Stimulated activated CD8-positive, alpha-beta memory T cell treated with anti-CD3 and anti-CD28 coated beads, Interleukin-7, amount 100 ng/mL, for 1 hour (primary cell): ENCODE measurements at places on chromosomes 5 and 9.

GRCh38 chr5:88663793-88664216, 219.2 kb downstream of the MEF2C start:
- DNase-seq, result no peak

DNA sequence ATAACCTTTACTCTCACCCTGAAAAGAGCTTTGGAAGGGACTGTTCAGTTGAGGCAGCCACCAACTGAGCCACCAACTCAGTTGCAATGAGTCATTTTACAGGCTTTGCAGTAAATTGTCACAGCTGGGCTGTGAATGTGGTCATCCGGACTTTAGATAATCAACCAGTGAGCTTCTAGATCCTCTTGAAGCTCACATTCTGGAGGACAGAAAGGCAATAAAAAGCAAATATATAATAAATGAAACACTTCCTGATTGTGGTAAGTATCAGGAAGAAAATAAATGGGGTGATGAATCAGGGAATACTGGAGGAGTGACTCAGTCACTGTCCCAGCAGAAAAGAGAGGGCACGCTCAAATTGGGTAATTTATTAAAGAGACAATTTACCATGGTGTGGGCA, 13.2 kb upstream of the C5orf58 start:
- DNase-seq, result no peak

- no peak for DNase-seq
These were observed 136.6 kb upstream of the COL5A1 start for GRCh38 chr9:134505032-134505431.

GRCh38 chr5:8756498-8757084, 789.3 kb downstream of the SEMA5A start:
- no peak for DNase-seq

- no peak for DNase-seq
These were observed 41.4 kb downstream of the TLE4 start for GRCh38 chr9:79613145-79613544.

GRCh38 chr9:121797081-121797480, 145.6 kb downstream of the DAB2IP start:
- DNase-seq, result no peak

GRCh38 chr5:3392306-3392939, 203.2 kb upstream of the IRX1 start:
- no peak for DNase-seq

DNA sequence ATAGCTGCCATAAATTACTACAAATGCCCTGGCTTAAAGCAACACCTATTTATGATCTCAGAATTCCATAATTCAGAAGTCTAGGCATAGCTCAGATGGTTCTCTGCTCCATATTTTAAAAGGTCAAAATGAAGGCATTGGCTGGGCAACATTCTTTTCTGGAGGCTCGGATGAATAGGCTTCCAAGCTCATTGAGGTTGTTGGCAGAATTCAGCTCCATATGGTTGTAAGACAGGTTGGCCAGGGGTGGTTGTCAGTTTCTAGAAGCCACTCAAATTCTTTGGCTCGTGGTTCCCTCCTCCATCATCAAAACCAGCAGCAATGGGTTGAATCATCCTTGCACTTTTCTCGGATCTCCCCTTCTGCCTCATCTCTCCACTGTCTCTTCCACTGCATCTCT, 49.4 kb downstream of the TGFBR1 start:
- no peak for DNase-seq

DNA sequence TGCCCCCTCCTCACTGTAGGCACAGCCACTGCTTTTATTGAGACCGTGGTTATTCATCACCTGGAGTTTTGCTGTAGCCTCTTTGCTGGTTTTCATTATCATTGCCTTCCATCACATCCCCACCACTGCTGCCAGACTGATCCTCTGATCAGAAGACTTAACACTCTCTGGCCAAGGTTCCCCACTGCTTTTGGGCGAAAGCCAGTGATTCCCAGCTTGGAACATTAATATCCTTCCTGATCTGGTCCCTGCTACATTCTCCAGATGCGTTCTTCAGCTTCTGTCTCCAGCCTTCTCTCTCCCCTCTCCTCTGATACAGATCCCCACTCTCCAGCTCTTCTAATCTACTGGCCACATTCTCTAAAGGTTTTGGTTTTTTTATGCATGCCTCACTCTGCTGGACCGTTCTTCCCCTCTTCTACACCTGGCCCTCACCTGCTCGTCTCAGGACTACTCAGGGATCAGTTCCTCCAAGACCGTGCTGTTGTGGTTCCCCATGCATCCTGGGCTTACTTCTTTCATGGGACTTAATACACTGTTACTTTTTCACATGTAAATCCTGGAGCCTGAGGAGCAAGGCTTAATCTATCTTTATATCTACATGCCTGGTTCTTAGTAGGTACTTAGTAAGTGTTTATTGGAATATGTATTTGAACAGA, 115.0 kb downstream of the PRKACG start:
- DNase-seq, result no peak

DNA sequence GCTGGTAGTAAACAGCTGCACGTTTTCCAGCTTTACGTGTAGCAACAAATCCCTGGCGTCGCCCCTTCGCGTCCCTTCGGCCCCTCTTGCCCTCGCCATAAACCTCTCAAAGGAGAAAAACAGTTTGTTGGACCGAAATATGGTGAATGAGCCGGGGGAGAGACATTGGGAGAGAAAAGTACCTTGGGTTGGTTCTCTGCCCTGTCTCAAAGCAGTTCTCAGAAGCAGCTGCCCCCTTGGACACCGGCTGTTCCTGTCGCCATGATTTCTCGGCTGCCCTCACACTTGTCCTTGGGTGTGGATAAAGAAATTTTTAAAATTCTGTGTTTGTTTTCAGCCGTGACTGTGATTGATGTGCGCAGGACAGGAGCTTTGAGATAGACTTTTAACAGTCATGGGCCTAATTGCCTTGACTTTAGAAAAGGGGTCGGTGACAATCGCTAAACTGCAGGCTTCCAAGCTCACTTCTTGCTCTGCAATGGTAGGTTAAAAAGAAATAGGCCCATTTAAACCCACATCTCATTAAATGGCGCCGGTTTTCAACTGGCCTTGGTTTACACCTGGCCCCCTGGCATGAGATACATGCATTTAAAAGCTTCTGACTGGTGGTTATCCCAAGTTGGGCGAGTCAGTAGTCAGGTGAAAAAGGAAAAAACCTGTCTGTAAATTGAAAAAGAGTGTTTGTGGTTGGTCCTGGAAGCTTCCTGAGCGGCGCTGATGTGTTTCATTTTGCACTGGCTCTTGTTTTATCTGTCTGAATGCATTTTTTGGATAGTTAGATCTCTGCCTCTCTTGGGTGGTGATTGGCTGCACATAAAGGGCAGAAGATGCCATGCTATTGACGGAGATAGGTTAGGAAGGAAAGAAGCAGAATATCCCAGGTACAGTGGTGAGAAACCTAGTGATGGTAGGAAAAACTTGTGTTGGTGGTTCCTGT, 983 bp downstream of the RCL1 start:
- DNase-seq, result no peak

GRCh38 chr9:24095246-24095645, 269.2 kb upstream of the ELAVL2 start:
- no peak for DNase-seq

GRCh38 chr5:32690153-32690552, 21.0 kb upstream of the NPR3 start:
- no peak for DNase-seq

DNA sequence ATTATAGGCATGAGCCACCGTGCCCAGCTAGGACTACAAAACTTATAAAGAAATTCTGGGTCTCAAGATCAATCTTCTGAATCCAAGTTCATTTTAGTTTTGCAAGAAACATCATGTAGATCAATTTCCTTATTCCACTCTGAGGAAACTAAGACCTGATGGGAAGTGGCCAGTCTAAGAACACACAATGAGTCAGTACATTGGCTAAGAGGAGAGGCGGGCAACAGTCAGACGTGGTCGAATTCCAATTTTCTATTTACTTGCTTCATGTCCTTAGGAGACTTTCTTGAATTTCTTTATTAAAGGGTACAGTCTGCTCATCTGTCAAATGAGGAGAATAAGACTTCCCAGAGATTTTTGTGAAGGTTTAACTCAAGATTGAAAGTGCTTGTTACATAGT, 432.1 kb upstream of the BRINP1 start:
- DNase-seq, result no peak

DNA sequence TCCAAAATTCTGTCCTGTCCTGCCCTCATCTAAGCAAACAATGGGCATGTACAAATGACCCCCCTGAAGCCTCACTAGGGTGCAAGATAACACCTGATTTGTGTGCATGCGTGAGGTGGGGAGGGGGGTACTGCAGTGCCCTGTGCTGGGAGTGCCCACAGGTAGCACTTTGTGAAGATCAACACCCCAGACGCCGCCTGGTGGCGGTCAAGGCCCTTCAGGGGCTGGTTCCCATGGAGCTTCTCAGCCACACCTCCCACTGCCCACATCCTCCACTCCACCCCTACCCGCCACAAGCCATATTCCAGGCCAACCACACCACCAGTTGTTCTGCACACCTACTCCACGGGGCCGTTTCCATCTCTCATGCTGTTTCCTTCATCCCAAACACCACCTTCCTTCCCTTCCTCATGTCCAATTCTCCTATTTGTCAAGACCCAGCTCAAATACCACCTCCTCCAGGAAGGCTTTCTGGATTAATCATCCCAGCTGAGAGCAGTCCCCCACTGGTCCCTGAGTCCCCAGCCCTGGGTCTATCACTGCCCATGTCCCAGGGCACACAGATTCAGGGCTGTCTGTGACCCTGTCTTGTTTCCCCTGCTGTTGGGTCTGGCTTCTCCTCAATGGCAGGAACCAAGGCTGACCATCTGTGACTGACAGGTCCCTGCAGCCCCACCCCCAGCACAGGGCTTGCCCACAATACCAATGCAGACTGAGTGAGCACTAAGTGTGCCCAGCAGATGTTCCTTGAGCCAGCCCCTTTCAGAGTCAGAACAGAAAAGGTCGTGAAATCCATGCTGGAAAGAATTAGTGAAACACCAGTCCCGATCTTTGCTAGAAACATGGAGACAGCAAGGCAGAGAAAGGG, 178.4 kb downstream of the PAX5 start:
- no peak for DNase-seq

DNA sequence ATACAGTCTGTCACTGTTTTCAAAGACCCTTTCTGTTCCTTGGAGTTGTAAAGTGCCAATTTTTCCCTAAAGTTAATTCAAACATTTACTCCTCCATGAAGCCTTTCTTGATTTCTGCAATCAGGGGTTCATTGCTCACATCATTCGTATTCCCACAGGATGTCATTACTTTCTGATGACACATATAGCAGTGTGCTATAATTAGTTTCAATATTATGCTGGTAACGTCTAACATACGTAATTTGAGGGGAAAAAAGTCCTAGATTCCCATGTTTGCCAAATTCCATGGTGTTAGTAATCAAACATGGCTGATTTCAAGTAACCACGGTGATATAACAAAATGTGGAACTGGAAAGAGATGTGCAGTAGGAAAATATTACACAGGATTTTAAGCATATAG, 468.2 kb upstream of the MEF2C start:
- no peak for DNase-seq

GRCh38 chr5:125151150-125151900, 404.9 kb upstream of the ZNF608 start:
- DNase-seq, result no peak

DNA sequence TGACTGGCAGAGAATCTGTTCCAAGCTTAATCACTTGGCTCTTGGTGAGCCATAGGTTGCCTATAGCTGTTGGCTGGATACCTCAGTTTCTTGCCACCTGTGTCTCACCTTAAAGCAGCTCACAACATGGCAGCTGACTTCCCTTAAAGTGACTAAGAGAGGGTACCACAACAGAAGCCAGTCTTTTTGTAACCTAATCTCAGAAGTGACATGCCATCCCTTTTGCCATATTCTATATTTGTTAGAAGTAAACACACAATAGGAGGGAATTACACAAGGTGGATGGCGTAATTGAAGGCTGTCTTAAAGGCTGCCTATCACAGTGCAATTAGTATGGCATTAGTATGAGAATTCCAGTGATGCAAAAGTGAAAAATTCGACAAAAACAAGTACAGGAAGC, 28.1 kb downstream of the NIPBL start:
- no peak for DNase-seq

DNA sequence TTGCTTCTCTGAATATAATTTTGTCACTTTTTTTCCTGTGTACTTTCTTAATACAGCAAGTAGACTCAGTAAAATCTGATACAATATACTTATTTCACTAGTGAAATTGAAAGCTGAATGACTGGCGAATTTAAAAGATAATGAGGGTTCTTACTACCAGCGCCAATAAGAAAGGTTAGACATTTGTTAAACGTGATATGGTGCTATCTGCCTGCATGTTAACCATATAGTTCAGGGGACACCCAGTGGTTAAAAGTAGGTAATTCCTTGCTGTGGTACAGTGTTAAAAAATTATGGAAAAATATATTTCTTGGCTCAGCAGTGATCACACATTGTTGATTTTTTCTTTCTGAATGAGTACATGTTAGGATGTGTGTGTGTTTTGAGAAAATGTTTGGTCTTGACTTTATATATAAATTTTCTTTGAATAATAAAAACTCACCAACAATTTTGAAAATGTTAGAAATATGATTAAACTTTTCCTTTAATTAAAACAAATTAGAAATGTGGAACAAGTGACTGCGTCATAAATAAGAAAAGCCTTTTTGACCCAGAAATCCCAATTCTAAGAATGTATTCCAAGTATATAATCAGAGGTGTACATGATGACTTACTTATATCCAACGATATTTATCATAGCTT, 25.8 kb downstream of the CAST start:
- DNase-seq, result no peak

DNA sequence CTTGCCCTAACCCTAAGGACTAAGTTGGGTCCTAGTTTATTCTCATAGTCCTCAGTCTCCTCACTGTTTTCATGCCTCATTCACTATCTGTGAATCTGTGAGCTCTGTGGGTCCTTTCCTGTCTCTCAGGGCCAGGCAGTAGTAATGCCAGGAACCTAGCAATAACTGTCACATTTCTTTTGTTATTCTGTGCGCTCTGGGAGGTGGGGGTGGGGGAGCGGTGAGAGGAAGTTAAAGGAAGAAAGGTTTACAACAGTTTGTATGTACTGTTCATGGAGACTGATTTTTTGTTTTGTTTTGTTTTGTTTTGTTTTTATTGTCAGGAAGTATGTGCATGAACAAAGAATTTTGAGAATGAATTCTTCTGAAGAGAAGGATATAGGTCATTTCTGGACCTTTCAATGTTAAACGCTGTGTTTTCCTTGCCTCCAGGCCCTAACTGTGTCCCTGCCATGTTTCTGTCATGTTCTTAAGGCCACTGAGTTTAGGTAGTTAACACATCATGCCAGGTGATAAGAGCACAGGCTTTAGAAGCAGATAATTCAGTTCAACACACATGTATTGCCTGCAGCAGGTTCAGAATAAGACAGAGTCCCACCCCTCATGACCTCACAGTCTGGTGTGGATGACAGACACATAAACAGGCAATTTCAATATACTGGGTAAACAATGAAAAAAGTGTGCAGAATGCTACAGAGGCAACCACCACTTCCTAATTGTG, 13.3 kb upstream of the FEM1C start:
- no peak for DNase-seq
